Substantia nigra (tissue), 51 donors: ENCODE measurements at places on chromosomes 1 and 21.
A peak's percentile ranks its signal among the peaks of the same experiment; 100 is the strongest.

GRCh38 chr1:63804829-63805484 lies 31.1 kb downstream of the ROR1 start:
- DNase-seq = no peak

DNA sequence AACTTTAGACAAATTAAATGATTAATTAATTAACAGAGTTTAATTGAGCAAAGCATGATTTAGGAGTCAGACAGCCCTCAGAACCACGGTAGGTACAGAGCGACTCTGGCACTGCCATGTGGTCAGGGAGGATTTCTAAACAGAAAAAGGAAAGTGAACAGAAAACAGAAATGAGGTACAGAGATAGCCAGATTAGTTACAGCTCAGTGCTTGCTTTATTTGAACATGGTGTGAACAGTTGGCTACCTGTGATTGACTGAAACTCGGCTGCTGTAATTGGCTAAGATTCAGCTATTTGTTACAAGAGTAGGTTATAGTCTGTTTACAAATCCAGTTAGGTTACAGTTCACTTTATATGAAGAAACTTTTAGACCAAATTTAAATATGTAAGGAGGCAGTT lies 163.0 kb upstream of the TNR start:
- no peak for DNase-seq

GRCh38 chr1:226786550-226786949 lies 47.5 kb upstream of the ITPKB start:
- no peak for DNase-seq

GRCh38 chr1:181386951-181387350 lies 96.4 kb upstream of the CACNA1E start:
- DNase-seq = no peak

DNA sequence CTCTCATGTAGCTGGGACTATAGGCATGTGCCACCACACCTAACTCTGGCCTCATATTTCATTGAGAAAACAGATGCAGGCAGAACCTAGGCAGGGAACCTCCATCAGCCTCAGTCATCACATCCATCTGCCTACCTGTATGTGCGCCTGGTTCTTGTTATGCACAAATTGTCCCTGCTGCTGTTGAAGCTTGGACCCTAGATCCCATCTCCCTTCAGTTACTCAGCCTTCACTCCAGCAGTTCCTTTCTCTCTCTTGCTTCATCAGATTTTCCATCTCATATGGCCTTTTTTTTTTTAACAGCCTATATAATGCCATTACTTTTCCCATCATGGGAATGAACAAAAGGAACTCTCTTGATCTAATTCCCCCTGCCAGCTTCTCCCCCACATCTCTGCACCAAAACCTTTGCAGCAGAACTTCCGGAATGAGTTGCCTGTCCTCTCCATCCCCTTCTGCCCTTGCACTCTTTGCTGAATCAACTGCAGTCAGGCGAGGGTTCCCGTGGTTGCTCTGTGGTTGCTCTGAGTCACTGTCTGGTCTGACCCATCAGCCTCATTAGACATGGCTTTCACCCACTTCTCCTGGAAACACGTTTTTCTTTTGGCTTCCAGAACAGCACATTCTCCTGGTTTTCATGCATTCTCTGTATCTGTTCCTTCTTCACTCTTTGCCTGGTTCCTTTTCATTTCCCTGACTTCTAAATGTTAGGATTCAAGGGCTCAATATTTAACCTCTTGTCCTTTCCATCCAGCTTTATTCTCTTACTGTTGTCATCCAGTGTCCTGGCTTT lies 41.5 kb downstream of the UBE4B start:
- DNase-seq = peak; percentile 14

GRCh38 chr1:27994060-27994459 lies 34.3 kb downstream of the XKR8 start:
- no peak for DNase-seq

GRCh38 chr1:224831501-224831900 lies 98.0 kb upstream of the DNAH14 start:
- DNase-seq = no peak
